ENCODE measurements at places on chromosomes 3 and 15.

- no peak for DNase-seq
These were observed 211.2 kb downstream of the CNTN3 start for GRCh38 chr3:74403307-74403706.

DNA sequence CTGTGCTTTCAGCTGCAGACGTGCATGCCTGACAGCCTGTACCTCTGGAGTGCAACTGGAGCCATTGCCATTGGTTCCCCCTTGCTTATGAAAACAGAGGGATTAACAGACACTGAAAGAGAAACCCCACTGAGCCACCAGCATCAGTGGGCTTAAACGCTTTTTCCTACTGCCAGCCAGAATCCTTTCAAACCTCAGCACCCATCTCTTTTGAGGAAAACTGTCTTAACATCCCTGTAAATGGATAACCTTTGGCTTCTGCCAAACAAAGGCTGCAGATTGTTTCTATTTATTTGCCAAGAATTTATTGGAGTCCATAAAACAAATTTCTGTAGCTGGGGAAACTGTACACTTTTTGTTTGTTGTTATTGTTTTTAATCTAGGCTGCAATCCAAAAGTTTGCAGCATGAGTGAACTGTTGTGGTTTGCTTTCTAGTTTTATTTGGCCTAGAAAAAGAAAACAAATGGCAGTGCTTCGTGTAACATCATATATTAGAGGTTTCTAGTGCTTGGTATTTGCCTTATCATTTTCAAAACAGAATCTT is 369.2 kb upstream of the IL12A start:
- no peak for DNase-seq

DNA sequence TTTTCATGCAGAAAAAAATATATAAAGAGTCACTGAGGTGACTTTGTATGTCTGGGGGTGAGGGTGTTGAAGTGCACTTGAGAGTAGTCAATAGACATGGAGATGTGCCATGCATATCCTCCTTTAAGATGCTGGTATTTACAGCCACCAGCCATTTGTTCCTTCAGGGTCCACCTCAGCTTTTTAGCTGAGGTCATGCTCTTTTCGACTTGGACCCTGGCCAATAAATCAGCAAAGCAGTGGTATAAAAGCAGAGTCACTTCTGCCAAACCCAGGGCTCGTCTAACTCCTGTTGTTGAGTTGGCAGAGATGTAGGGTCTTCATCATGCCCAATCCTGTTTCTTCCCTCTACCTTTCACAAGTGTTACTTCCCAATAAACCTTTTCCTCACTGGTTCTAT is 75.1 kb upstream of the OSTN start:
- no peak for DNase-seq

GRCh38 chr15:58348095-58348812 is 83.5 kb upstream of the LIPC start:
- DNase-seq, result no peak

GRCh38 chr3:60555686-60556354 is 695.4 kb downstream of the FHIT start:
- DNase-seq, result peak; percentile 20

DNA sequence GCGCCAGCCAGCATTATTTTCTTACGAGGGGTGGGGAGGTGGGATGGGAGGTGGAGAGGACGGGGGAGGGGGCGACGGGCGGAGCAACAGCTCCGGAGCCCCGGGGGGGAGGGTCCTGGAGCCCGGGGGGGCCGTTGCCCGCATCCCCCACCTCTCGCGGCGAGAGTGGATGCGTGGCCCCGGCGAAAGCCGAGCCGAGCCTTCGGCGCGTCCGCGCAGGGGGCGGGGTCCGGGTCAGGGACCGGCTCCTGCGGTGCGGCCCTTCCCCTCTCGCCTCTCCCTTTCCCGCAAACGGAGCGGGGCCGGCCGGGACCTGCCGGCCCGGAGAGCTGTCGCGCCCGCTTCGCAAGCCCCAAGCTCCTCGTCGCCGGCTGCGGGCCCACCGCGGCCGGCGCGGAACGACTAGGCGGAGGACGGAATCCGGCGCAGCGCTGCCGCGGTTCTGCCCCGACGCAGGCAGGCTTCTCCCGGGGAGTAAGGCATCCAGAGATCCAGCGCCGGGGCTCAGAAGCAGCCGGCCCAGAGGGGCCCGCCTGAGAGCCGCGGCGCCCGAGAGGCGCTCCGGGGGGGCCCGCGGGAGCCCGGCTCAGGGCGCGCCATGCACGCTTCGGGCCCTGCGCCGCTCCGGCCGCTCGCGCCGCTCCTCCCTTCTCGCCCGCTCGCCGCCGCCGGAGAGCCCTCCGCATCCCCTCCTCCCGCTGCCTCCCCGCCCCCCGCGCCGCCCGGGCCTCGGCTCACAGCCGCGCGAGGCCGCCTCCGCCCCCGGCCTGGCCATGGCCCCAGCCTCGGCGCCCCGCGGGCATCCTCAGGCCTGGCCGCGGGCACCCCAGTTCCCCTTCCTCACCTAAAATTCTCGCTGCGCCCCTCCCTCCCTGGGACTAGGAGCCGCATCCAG is 459 bp upstream of the ADCY5 start:
- DNase-seq, result no peak

DNA sequence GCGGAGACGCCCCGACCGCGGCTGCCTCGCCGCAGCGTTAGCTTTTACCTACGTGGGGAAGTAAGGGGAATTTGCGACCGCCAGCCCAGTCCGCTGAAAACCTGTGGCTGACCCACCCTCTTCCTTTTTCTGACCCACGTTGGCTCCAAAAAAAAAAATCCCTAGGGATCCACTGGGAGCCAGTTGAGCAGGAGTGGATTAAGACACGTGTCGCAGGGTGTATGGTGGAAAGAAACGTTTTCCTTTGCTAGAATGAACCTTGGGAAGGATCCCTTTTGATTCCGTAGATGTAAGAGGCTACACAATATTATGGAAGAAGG is 575 bp upstream of the PCYT1A start:
- no peak for DNase-seq

DNA sequence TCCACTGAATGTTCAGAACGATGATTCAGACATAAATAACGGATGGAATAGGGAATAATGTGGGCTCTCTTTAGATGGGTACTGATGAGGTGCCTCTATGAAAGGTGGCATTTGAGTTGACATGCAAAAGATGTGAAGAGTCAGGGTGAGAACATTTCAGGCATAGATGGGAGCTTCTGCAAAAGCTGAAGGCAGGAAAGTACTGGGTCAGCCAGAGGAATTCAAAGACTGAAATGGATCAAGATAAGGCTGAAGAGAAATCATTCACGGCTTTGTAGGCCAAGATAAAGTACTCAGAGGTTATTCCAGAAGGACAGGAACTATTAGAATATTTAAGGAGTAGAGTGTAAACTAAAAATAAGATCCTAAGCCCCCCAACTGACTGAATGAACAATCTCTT is 189.6 kb upstream of the MCTP2 start:
- no peak for DNase-seq

DNA sequence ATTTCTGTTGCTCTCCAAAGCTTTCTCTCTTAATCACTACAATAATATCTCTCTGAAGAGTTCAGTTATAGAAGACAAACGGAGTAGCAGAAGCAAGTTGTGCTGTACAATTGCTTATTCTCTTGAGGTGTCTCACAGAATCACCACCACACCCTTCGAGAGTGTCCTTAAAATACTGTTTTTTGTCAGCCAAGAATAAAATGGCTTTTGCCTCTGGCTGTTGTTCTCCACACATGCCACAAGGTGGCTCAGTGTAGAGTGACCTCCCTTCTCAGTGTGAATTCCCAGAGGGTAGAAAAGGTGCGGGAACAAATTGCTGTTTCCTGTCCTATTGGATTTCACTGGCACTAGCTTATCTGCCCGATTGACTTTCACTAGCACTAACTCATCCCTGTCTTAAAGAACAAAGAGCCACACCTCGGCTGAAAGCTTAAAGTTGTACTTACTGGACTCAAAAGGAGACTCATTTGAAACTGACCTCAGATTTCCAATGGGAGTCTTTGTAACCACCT is 134.2 kb upstream of the SATB1 start:
- peak; percentile 70 for DNase-seq

DNA sequence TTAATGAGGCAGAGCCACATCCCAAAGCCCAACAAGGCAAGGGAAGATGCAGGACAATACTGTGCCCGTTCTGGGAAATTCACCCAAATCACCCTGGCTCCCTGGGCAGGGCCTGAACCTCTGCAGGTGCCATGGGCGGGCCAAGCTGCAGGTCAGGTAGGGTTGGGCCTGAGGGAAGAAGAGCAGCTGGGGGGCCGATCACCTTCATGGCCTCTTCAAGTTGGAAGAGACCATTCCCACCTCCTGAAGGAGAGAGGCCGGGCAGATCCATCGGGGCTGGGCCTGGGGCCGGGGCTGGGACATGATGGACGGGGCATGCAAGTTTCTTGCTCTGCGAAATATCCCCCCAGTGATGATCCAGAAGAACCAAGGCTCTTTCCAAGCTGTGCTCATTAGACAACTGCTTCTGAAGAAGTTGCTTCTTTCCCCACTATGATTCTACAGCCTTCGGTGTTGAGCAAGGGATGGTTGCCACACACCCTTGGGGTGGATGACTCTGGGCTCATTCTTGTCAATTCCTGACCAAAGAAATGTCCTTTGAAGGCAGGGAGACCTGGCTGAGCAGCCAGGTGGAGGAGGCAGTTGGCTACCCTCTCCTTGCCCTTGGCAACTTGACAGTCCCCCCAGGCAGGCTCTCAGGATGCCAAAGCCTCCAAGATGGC is 38.2 kb downstream of the KLHL25 start:
- DNase-seq, result no peak

DNA sequence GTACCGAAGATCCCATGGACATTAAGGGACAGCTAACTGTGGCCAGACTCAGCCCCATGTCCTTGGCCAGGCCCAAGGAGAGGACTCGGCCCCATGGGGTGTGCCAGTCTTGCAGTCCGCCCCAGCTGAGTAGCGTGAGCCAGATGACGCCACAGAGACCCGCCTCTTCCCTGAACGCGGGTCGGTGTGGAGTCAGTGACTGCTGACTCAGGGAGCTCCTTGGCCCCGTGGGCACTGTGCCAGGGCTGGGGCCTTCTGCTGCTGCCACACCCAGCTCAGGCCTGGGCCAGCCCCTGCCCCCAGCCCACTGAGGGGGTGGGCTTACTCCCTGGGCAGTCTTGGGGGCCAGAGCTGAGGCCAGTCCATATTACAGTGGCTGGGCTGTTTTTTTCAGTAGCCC is 52.8 kb downstream of the PLXNA1 start:
- no peak for DNase-seq

- DNase-seq, result no peak
These were observed 384.0 kb upstream of the TPM1 start for GRCh38 chr15:62658498-62658897.

DNA sequence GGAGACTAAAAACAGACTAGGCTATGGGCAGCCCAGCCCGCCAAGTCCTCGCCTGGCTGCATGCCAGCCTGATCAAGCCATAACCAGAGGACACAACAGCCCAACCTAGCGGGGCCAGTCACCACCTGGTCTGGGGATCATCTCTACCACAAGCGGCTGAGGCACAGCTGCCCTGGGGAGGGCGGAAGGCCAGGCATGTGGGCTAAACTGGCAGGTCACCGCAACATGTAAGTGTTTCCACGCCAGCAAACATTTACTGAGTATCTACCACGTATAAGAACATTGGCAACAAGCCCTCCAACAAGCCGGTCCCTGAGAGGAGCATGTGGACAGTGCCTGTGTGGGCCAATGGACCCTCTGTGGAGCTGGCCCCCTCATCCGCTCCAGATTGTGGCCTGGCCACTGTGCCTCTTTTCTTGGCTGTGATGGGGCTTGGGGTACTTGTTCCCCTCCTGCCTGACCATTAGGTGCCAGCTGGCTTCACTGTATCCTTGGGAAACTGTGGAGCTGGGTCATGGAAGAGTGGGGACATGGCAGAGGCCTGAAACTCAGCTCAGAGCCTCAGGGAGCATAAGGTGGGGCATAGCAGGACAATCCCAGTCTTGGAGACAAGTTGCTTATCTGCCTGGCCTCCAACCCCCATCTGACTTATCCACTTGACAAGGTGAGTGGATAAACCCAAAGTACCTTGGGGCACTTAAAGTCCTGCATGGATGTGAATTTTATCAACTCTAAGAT is 9.0 kb downstream of the UBXN7 start:
- DNase-seq, result no peak
